ENCODE measurements at places on chromosomes 1 and 21. TPM values are rescaled to one million over a fixed set of nuclear protein-coding genes. Genes with fewer than 3 reads are reported as not detected.

- peak overlapping the region; percentile 96 for H3K4me3 ChIP-seq
- DNase-seq = peak; percentile 65
- H3K36me3 ChIP-seq = no peaks in the 10 kb centered on the region
- H3K27me3 ChIP-seq = no peaks in the 10 kb centered on the region
- peaks cover 7% of the 10 kb centered on the region for H3K4me1 ChIP-seq
Measured at GRCh38 chr1:2555634-2556276, 416 bp upstream of the TNFRSF14 start.

GRCh38 chr1:15456313-15456954 is at the start of gene CELA2A:
Gene CELA2A (plus strand): TSS chr1:15456732. CDS start chr1:15456754, 22 bp downstream.
- no peaks in the 10 kb centered on the region for H3K27me3 ChIP-seq
- H3K4me3 ChIP-seq = no peak within 1 kb of the TSS
- no peaks in the 10 kb centered on the region for H3K4me1 ChIP-seq
- no peak for DNase-seq
- no peak within 1 kb of the TSS for H3K27ac ChIP-seq
- no peaks in the 10 kb centered on the region for H3K36me3 ChIP-seq

DNA sequence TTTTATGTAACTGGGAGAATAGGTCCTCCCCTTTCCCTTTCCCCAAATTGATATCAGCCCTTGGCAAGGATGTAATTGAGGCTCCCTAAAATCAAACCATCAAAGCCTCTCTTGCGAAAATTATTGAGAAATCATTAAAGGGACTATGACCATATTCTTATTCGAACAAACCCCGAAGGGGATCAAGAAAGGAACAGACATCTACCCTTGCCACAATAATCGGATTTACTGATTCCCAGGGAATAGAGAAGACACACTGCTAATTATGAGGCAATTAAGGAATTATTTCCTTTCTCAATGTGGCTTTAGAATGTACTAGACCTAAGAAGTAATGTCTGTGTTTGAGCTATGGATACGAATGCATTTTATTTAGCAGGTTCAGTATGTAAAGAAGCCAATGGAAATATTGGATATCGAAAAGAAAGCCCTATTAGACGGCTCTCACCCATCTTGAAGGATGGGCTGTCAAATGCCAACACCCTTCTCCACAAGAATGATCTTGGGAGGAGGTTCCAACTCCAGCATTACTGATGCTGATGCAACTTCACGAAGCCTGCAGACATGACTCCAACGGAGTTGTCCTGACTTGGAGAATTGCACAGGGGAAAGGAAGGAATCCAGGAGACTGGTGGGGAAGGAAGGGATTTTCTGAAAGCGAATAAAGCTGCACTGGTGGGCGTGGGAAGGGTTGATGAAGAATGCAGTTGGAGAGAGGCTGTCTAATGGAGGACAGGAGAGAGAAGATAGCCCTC is 11.6 kb upstream of the PTPRF start:
- no peak overlapping the region for H3K4me3 ChIP-seq
- DNase-seq = no peak
- no peaks in the 10 kb centered on the region for H3K4me1 ChIP-seq
- H3K27me3 ChIP-seq = peaks cover 8% of the 10 kb centered on the region

- H3K4me3 ChIP-seq = no peak overlapping the region
- H3K27ac ChIP-seq = no peak overlapping the region
- H3K36me3 ChIP-seq = no peaks in the 10 kb centered on the region
- no peaks in the 10 kb centered on the region for H3K4me1 ChIP-seq
- no peaks in the 10 kb centered on the region for H3K27me3 ChIP-seq
Measured at GRCh38 chr1:95096218-95096841, 20.8 kb upstream of the TLCD4 start.

The HTR6 gene
- not detected for total RNA-seq

The DMBX1 gene
- total RNA-seq = not detected

Measured in gastrocnemius medialis (tissue), 4 donors.